ENCODE measurements at places on chromosomes 13 and 19.

DNA sequence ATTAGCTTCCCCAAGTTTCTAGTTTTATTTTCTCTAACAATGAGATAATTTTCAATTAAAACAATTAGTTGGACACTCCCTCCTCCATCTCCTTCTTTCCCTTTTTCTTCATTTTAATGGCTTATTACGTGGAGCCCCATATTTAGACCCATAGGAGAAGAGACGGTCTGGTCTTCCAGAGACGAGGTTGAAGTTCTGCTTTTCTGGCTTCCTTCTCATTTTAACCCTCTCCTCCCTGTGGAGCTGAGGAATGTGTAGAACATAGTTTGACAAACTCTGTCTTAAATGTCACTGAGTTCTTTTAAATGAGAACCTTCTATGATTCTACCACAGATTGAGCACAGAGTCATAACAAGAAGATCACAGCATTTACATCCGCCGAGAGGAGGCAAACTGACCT, 86.8 kb downstream of the EDNRB start:
- DNase-seq: no peak

- DNase-seq: no peak
Measured at GRCh38 chr19:15368798-15369593, 10.6 kb downstream of the AKAP8 start.

DNA sequence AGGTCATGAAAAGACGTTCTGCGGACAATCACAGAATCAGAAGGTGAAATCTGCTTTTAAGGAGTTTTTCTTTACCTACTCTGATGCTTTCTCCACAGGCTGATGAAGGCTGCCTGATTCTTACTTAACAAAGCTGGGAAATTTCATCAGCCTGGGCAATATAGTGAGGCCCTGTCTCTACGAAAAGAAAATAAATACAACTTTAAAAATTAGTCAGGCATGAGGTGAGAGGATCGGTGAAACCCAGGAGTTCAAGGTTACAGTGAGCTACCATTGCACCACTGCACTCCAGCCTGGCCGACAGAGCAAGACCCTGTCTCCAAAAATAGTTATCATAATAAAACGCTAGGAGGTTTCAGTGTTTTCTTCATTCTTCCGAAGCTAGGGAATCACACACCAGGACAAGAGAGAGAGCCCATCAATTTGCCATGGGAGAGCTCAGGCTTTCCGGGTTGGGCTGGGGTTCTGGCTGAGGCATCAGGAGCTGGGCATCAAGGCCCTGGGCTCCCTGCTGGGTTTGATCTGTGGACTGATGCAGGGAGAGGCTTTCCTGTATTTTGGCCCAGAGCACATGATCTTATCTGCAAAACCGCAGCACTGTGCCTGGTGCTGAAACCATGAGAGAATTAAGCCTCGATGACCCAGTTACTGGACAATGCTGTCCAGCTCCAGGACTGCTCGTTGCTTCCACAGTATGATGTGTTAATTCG, 25.1 kb upstream of the CEBPG start:
- no peak for DNase-seq

- DNase-seq: no peak
Measured at GRCh38 chr13:75224053-75224742, 257.8 kb downstream of the TBC1D4 start.

DNA sequence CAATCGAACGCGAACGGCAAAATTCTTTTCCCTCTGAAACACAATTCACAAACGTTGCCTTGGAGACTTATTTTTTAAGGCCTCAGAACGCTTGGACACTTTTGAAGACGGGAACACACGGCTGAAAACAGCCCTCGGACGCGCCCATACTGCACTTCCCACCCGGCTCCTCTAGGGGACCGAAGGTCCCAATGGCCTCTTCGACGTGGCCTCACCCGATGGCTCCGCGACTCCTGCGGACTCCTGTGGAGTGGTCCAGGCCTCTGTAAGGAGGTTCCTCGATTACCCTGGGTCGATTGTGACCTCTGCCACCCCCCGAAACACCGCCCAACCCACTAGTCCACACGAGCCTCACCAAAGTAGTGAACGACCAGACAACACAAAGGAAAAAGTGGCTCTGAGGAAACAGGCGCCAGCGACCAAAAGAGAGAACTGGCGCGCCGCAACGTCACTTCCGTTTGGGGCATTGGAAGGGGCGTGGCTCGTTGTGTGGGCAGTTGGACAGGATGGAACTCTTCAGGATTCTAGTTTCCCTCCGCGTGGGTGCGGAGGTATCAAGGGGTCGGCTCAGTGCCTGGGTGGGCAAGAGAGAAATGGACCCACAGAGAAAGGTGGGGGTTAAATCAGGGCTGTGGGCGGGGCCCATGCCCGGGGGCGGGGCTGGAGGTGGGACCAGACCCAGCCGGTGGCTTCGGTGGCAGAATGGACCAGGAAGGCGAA, at the start of gene ZNF560:
Gene ZNF560 (minus strand): TSS at position 434 of the 720 bp plus-strand sequence. CDS start 23,303 bp downstream, outside the sequence.
- DNase-seq: no peak

- DNase-seq: no peak
Measured at GRCh38 chr13:31987535-31988170, 43.9 kb upstream of the FRY start.

GRCh38 chr19:1236576-1236975, 1.2 kb downstream of the CBARP start:
- no peak for DNase-seq

DNA sequence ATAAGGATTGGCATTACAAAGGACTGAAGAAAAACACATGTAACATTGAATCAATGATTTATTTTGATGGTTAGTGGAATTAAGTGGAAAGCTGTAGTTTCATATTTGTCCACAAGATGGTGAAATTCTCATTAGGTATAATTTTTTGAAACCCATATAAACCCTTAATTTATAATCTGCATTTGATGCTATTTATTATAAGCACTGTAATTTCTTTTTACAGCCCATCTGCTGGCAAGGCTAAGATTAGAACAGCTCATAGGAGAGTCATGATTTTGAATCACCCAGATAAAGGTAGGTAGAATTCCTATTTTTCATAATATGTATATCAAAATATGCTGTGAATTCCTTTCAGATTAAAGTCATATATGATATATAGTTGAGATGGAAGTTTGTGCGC, 62.2 kb downstream of the DNAJC15 start:
- no peak for DNase-seq
